ENCODE measurements at places on chromosomes 3 and 15.

GRCh38 chr3:48215019-48215418, 8.3 kb upstream of the CAMP start:
- DNase-seq = no peak

- no peak for DNase-seq
Observed at GRCh38 chr3:190032923-190033322, 87.8 kb downstream of the P3H2 start.

- no peak for DNase-seq
Observed at GRCh38 chr15:72735111-72735510, 48.4 kb downstream of the ADPGK start.

- DNase-seq = no peak
Observed at GRCh38 chr15:93247466-93248121, 158.6 kb upstream of the RGMA start.

GRCh38 chr3:71784914-71785531, at the start of gene PROK2:
Gene PROK2, minus strand, starts transcription at chr3:71785148. Its CDS starts 96 bp downstream, at chr3:71785052.
- no peak for DNase-seq

DNA sequence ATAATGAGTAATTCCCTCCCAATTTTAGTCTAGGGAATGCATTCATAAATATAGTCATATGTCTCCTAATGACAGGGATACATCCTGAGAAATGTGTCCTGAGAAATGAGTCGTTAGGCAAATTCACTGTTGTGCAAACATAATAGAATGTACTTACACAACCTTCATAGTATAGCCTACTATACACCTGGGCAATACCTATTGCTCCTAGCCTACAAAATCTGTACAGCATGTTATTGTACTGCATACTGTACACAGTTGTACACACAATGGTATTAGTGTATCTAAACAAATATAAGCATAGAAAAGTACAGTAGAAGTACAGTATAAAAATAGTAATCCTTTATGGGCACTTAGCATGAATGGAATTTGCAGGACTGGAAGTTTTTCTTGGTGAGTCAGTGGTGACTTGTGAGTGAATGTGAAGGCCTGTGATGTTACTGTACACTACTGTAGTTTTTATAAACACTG, 6.6 kb downstream of the DTWD1 start:
- DNase-seq = no peak

GRCh38 chr15:88800738-88801137, 2.5 kb upstream of the ACAN start:
- no peak for DNase-seq

- no peak for DNase-seq
Observed at GRCh38 chr3:46059432-46059831, 32.1 kb upstream of the XCR1 start.

Measured in T-cell (primary cell).